ENCODE measurements at places on chromosomes 7 and 10.

DNA sequence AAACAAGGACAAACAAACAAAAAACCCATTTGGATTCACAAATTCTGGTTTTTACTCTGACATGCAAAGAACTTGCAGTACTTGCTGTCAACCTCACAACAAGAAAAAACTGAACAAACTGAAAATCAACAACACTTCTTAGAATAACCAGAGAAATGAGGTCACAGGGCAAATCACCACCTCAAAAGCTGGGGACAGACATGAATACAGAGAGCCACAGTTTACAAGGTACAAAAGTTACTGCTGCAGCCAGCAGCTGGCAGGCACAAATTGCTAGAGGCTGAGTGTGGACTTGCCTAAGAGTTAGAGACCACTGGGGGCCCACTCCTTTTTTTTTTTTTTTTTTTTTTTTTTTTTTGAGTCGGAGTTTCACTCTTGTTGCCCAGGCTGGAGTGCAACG lies 15.0 kb upstream of the RNF32 start:
- no peak for DNase-seq

DNA sequence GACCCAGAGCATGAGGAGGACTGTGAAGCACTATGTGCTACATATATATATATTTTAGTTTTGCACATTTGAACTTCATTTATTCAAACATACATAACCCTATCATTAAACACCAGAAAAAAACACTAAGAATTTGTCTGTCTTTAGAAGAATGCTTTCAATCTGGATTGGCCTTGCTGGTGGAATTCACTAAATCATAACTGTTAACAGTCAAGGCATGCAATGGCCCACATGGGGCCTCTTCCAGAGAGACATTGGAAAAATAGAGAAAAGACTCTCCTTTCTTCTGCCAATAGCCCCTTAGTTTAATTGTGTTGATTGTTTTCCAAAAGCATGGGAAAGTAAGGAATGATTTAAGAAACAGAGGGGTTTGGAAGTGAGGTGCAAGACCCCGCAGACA lies 77.9 kb downstream of the MRPL32 start:
- DNase-seq: no peak

- no peak for DNase-seq
Measured at GRCh38 chr10:639751-640672, 49.5 kb downstream of the DIP2C start.

DNA sequence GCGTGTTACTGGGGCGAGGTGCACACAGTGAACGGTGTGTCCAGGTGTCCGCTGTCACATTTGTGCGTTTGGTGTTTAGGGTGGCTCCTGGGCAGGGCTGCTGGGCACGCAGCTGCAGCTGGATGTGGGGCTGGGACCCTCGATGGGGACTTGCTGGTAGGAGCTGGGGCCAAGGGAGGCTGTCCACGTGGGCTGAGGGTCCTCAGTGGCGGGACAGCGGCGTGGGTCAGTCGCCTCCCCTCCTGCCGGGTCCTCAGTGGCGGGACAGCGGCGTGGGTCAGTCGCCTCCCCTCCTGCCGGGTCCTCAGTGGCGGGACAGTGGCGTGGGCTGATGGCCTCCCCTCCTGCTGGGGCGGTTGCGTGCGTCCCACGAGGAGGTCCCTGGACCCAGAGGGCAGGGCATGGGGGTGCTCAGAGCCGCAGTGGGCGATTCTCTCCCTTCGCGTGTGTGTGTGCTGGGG lies 68.5 kb downstream of the INPP5A start:
- DNase-seq: no peak

GRCh38 chr7:159063046-159063840 lies 81.4 kb downstream of the VIPR2 start:
- DNase-seq: no peak

DNA sequence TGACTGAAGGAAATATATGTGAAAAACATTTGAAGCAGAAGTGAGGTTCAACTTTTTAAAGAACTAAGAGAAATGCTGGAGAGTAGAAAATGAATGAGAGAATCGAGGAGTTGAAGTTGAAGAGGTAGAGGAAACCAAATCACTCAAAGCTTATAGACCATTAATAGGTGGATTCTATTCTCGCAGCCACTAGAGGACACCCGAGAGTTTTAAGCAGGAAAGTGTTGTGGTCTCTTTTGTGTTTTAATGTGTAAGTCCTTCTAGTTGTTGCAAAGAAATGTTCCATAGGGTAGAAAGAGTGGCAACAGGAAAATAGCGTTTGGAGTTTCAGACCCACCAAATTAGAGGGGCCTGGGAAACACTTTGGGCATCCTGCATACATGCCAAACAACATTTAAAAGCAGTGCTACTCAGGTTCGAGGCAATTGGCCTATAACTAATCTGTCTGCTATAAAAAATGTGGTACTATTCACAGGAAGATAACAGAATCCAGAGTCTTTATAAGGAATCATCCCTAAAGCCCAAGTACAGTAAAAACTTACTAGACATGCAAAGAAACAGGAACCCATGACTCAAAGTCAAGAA lies 75.3 kb upstream of the TAS2R16 start:
- DNase-seq: no peak

DNA sequence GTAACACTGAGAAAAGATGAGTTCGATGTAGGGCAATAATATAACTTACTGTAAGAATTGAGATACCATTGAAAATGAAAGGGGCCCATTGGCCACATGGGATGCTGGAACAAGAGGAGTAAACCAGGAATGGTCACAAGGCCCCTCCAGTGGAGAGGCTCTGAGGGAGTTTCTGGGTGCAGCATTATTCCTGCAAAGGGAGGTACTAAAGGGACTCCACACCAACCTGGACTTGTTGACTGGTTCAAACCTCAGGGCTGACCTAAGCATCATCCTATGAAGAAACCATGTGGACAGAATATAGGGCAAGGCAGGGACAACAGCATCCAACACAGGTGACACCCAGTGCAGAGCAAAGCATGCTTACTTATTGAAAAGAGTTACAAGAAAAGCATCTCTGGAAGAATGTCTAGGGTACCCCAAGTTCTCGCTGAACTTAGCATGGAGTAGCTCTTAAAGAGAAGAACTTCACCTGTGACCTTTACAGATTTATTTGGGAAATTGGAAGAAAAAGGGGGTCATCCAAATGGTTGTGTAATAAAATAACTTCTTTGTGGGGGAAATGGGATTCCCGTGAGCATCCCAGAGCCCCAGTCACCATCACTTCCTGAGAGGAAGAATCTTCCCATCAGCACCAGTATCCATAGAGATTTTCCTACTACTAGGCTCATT lies 34.7 kb downstream of the PRSS2 start:
- no peak for DNase-seq

DNA sequence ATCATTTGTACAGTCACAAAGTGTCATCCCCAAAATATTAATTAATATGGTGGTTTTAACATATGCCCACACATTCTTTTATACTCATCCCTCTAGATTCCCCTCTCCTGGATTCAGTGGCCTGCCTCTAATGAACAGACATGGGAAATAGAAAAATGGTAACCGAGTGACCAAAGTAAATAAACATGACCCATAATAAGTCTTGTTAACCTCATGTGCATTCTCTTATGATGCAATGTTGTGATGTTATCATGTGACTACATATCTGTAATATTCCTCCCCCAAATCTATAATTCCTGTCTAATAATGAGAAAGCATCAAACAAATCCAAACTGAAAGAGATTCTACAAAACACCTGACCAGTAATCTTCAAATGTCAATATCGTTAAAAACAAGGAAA lies 164.5 kb upstream of the PRSS1 start:
- no peak for DNase-seq

GRCh38 chr7:3616306-3616705 lies 315.3 kb downstream of the SDK1 start:
- no peak for DNase-seq

DNA sequence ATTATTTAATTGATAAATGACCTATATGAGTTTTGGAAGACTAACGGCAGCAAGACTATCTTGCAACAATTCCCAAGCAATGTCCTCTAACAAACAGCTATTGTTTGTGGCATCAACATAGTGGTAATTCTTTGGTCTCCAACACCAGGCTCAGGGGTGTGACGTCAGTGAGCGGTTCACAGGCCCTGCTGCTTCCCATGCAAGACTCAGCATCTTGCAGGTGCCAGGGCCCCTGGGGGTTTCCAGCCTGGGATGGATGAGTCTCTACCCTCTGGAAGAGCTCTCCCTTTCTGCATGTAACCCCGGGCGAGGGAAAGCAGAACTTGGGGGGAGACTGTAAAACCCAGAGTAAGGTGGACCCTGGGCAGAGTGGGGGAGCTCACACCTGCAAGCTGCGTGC lies 164.7 kb downstream of the ACTR3B start:
- DNase-seq: no peak

GRCh38 chr10:66805612-66806011 lies 120.2 kb upstream of the LRRTM3 start:
- DNase-seq: no peak

DNA sequence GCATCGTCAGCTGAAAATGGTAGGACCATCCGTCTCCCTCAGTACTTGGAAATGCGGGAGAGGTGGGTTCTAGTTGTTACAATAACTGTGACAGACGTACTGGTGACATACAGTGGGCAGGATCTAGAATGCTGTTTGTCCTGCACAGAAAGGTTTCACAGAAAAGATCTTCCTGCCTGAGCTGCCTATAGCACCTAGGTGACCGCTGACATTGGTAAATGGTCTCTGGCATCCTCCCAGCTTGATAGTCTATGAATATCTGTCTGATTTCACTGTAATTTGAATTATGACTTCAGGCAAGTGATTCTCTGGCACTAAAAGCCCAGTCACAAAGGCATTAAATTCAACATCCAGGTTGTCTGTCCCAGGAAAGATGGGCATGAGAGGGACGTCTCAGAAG lies 38.2 kb upstream of the CCDC3 start:
- no peak for DNase-seq

- no peak for DNase-seq
Measured at GRCh38 chr7:143126146-143126545, 5.7 kb upstream of the PIP start.

GRCh38 chr10:50393784-50394467 lies 142.6 kb upstream of the ASAH2 start:
- DNase-seq: no peak

GRCh38 chr10:91023700-91024398 lies 103.0 kb upstream of the ANKRD1 start:
- no peak for DNase-seq

GRCh38 chr7:152894295-152895170 lies 135.0 kb downstream of the ACTR3B start:
- no peak for DNase-seq

GRCh38 chr7:101985903-101986734 lies 168.7 kb downstream of the CUX1 start:
- no peak for DNase-seq

DNA sequence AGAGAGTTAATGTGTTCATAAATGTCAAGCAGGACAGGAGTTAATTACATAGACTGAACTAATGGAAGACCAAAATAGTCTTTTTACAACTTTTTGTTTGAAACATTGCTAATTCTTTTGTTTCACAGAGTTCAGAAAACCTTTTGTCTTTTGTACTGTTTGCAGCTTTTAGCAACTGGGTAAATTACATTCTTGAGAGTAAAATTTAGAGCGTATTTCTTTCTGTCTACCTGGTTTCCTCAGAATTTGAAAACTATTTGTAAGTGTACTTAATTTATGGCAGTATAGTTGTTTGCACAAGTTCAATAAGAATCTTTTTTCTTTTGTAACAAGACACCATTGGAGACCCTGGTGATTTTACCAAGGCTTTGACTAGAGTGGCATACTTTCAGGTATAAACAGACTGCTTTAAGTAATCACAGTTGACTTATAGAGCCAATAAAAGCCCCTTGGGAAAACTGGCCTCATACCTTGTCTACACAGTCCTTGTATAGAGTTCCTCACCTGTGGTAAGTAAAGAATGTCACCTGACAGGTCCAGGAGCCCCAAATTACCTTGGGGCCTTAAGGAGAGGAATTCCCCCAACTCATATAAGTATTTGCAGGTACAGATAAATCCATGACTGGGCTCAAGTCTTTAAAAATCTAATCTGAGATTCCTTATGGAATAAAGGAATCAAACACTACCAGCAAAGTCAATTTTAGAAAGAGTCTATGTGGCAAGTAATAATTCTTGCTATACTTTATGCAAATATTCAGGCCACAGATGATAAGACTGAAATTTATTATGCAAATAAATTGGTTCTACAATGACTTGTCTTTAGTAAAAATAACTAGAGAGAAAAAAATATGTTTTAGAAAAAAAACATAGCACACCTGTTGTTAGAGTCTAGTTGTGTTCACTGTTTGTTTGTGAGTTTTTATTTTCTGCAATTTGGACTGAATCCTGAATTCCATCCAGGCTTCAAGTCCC lies 23.6 kb upstream of the CREB3L2 start:
- DNase-seq: no peak

DNA sequence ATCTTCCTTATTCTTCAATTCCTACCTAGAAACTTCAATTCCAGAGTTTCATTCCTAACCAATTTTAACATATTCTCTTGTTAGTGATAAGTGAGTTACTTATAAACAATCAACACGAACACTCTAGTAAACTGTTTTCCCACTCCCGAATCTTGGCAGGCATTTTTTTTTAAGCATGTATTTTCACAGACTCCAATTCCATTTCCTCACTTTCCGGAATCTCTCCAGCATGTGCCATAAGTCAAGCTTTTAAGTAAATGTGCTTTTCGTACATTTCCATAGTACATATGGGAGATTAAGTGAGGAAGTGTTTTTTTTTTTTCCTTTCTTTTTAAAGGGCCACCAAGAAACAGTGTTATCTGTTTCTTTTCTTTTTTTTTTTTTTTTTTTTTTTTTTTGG lies 89.1 kb downstream of the FGFR2 start:
- no peak for DNase-seq

DNA sequence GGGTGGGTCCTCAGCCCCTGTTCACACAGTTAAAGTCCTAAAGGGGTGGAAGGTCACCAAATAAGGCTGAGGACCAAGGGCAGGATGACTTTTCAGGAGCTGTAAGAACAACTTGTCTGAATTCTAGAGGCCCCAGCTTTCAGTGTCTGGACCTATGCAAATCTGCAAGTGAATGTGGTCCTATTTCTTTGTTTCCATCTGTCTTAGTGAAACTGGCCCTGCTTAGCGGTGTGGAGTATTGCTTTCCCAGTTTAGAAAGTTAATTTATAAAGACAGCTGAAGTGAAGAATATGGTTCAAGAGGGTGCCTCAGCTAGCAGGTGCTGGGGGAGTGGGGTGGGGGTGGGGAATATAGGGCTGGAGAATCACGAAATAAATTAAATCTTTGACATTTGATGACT lies 40.1 kb downstream of the HHEX start:
- DNase-seq: peak; percentile 61

DNA sequence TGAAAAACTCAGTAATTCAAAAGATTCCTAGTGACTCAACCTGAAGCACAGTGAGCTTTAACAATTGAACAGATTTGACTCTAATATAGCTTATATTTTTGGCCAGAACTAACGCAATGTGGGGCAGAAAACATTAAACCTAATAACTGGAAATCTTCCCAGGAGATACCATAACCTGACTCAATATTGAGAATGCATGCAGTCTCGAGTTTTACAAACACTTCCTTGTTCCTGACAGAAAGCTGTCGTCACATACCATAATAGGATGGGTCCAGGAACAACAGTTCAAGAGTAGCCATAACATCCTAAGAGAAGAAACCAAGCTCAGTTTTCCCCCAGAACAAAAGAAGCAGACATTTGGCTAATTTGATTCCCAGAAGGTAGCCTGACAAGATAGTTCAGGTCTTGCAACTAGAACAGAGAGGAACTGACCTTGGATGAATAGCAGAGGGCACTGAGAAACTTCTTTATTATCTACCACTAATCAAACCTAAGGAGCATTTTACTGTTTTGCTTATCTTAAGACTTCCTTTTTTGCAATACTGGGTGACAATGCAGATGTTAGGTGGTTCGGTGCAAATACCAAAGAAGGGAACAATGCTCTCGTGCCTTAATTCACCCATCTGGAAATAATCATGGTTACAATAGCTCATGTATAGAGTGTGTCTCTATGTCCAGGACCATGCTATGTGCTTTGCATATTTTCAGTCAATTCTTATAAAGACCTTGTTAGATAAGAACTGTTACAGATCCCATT lies 38.6 kb upstream of the ACSL5 start:
- DNase-seq: no peak
